ENCODE measurements at places on chromosomes 3 and 15.

- DNase-seq = no peak
Observed at GRCh38 chr3:46369675-46370132, 1.0 kb upstream of the CCR5 start.

- no peak for DNase-seq
Observed at GRCh38 chr3:171121801-171122200, 95.3 kb upstream of the SLC2A2 start.

- DNase-seq = no peak
Observed at GRCh38 chr15:23897091-23897490, 210.0 kb upstream of the NDN start.

- no peak for DNase-seq
Observed at GRCh38 chr3:122421101-122421500, 5.2 kb upstream of the WDR5B start.

DNA sequence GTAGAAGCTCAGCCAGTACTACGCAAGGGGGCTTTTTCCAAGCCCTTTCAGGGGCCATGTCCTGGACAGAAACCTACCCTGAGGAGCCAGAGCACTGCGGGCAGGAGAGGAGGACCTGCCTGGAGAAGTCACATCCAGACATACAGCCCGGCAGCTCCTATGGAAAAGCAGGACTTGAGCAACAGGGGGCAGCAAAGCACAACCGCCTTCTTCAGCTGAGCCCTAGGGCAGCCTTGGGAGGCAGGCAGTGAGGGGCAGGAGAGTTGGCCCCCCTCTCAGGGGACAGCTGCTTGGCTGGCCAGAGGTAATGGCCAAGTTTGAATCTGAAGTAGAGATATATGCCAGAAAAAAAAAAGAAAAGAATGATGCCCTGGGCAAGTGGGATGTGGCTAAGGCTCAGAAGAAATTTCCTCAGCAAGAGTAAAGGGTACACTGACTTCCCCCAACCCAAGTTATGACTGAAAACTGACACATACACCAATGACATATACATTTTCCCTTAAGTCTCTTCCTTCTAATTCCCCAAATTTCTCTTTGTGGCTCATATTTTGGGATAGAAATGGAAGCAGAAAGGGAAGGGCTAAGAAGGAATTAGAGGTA is 56.9 kb downstream of the CYP19A1 start:
- DNase-seq = no peak

- no peak for DNase-seq
Observed at GRCh38 chr3:122409446-122409845, 6.4 kb downstream of the WDR5B start.

DNA sequence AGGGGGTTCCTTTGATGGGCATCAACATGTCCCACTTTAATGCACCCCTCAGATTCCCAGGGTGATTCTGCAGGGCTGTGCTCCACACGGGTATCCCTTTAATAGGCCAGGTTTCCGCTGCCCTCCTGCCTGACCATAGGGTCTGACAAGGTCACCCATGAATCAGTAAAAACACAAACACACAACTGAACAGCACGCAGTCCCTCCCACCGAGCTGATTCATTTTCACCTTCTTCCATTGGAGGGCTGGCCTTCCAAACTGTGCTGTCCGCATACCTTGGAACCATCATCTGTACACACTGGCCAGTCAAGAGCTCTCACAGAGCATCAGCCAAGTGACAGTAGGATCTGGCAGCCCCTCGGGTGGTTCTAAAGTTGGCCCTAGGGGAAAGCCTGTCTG is 93.7 kb downstream of the FBLN2 start:
- no peak for DNase-seq

GRCh38 chr15:56248311-56248992 is 4.8 kb upstream of the RFX7 start:
- DNase-seq = no peak

- no peak for DNase-seq
Observed at GRCh38 chr3:101962055-101962454, 112.7 kb downstream of the NFKBIZ start.

DNA sequence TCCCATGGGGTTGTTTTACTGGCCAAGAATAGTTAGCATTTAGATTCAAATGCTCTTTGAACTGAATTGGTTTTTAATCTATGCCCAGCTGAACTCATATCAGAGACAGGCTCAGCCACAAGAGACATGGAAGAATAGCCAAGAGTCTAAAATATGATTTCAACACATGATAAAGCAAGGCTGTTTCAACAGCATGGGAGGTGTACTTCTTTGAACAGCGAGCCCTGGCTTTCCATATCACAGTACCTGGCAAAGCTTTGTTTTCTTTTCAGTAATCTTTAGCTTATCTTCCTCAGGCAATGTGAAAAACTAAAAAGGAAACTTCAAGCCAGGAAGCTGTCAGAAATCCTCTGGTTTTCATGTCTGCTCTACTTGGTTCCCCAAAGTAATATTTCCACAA is 413.6 kb upstream of the ADAMTS9 start:
- no peak for DNase-seq

GRCh38 chr15:81023483-81024264 is 23.0 kb downstream of the TLNRD1 start:
- DNase-seq = no peak

GRCh38 chr3:32709346-32709745 is 24.4 kb downstream of the CNOT10 start:
- no peak for DNase-seq

DNA sequence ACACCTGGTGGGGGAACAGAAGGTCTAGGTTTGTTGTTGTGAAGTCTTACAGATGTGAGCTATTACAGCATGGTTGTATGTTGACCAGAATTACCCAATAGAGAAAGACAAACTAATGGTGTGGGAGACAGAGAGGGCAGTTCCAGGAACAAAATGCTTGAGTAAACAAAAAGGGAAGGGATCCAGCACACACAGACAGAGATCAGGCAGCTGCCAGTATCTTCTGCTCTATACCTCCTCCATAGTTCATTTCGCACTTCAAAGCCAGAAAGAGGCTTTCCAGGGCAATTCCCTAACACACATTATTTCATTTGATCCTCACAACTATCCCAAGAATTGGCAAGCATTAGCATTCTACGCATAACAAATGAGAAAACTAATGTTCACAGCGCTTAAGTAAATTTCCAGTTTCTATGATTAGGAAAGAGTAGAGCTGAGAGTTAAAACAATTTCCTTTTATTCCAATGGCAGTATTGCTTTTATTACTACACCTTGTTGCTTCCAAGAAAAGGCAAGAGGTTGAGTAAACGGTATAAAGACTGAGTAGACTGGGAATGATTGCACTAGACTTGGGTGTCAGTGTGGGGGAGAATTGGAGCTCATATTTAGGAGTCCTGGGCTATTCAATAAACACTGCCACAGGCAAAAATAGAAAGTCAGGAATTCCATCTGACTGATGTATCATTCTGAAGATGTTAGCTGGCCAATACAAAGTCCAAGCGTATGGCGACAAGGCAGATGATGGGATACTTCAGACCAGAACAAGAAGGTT is 39.7 kb upstream of the ZNF280D start:
- DNase-seq = no peak

Data from NCI-H2081 treated with DMSO at 0.1 percent for 48 hours (cell line).